ENCODE measurements at places on chromosomes 4 and X.

GRCh38 chr4:138693526-138693925, 322.1 kb upstream of the NOCT start:
- no peak for DNase-seq

DNA sequence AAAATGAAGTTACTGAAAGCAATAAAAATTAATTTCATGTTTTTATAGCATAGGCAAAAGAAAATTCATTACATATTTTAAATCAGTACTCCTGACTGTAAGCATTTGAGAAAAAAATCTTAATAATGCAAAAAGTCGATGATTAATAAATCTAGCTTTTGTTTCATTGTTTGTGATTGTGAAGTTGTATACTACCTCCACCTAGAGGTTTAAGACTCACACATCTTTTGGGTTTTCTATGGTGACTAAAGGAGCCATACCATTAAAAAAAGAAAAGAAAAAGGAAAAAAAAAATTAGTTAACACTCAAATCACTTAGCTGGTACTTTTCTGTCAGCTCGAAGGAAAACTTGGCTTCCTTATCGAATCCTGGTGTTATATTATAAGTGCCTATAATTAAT, 2.0 kb downstream of the GABRA2 start:
- no peak for DNase-seq

DNA sequence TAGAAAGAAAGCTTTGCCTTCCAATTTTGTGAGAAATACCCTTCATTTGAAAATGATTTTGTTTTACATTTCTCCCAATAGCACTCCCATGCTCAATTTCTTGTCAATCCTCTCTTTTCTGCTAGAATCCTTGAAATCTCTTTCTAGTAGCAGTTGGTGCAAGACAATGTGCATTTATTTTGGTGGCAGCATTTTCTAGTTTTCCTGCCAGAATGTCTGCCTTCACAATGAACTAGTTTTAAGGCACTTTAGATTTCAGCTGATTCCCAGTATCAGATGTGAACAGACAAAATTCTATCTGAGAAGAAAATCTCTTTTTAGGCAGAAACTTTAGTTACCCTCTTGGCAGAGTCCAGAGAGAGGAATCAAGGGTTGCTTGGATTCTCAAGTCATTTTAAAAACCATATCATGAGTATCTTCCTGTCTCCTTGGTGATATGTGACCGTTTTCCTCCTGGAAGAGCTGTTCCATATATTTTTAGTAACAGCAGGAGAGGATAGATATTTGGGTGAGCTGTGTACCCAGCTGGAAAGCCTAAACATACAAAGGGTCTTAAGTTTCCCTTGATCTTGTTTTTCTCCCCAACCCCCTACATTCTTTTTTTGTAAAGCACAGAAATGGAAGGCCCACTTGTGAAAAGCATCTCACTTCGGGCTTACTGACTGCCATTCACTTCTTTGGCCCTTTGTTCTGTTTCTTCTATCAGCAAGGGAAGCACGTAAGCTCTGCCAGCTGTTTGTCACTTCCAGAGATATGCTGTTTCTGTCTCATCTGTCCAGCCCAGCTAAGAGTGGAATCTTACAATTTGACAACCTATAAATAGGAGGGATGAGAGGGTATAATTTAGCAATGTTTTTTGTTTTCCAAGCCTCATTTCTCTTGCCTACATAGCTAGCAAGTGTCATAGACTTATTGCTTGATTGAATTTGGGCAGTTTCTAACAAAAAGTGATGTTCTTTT, 38.7 kb downstream of the TSPAN7 start:
- DNase-seq, result no peak

DNA sequence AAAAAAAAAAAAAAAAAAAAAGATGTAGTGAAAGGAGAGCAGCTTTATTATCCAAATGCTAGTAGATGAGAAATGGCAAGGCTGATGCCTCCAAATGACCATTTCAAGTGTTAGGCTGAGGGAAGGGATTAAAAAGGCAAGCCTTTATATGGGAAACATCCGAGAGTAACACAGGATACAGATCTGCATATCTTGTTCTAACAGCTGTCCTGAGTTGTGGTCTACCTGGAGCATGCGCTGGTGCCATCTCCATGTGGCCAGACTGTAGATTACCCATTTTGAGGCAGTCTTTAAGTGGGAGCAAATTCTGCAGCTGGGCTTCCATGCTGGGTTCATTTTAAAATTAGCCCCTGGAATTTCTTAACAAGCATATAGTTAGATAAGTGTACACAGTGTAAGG, 26.0 kb upstream of the ELF2 start:
- no peak for DNase-seq

DNA sequence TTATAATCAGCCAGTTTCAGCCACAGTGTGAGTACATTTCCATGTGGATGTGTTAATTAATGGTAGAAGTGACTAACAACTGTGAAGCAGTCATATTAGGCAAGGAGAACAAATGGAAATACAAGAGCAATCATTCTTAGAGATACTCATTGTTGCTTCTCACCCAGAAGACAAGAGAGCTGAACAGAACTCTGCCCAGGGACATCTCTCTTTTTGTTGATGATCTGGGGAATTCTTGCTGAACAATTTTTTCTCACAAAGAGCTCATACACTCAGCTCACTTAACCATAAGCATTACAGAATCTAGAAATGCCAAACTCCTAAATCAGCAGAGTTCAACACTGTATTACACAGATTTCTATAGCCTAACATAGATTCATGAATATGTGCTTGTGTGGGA, 150.1 kb downstream of the COMMD8 start:
- DNase-seq, result no peak

DNA sequence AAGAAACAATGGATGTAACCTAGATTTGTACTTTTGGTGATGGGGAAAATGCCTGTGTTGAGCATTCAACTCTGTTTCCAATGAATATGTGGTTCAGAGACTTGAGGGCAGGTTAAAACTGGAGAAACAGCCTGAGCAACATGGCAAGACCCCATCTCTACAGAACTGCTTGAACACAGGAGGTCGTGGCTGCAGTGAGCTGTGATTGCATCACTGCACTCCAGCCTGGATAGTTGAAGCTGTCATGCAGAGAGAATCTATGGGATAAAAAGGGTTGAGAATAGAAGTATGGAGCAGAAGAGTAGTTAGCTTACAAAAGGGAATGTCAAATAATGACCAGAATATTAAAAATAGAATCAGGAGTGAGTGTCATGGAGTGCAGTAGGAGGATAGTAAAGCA, 134.8 kb upstream of the PDE5A start:
- no peak for DNase-seq

- no peak for DNase-seq
Measured at GRCh38 chr4:65367306-65367705, 303.0 kb downstream of the EPHA5 start.

DNA sequence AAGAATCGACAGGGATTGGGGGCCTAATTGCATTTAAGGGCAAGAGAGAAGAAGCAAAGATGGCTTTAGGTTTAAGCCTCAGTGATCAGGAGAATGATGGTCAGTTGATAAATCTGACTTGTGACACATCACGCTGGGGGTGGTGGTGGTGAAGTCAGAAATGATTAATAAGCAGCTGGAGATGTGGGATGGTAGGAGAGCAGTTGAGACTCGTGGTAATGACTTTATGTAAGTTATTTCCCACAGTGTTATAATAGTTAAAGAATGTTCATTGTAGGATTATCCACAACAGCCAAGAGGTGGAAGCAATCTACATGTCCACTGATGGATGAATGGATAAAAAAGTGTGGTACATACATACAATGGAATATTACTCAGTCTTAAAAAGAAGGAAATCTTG, 178.9 kb upstream of the GPC4 start:
- DNase-seq, result peak; percentile 43

DNA sequence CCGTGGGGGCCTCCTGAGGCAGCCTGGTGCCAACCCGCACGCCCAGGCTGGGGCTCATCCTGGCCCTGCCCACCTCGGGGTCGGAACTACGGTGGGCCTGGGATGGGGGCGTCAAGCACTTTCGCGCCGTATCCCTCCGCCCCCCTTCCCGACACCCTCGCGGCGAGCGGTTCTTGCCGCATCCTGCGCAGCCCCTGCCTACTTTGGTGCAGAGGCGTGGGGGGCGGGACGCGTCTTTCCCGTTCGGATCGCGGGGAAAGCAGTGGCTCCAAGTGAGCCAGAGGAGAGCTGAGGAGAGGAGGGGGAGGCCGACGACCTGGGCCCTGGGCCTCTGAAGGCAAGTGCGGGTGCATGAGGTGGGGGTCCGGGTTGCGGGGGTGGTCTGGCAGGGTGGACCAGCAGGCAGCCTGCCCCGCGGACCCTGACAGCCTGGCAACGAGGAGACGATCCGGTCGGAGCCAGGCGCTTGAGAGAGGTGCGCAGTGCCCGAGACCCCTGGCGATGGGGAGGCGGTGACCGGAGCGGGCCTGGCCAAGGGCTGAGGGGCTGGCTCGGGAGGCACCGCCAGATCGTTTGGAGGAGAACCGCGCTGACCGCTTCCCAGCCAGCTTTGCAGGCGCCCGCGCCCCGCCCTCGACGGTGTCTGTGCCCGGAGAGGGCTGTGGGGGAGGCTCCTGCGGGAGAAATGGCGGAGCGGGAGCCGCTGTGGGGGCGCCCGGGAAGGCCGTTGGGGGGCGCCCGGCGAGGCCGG, at the start of gene GPRASP2:
Gene GPRASP2 (plus strand): TSS at position 233 of the 751 bp plus-strand sequence. CDS start 2,422 bp downstream, outside the sequence.
- DNase-seq, result no peak

GRCh38 chr4:4195354-4195753, 31.4 kb downstream of the OTOP1 start:
- DNase-seq, result no peak

GRCh38 chr4:135917011-135917410, 1615.3 kb downstream of the PCDH18 start:
- DNase-seq, result no peak

- DNase-seq, result no peak
Measured at GRCh38 chr4:76301775-76302162, 4.8 kb upstream of the STBD1 start.

DNA sequence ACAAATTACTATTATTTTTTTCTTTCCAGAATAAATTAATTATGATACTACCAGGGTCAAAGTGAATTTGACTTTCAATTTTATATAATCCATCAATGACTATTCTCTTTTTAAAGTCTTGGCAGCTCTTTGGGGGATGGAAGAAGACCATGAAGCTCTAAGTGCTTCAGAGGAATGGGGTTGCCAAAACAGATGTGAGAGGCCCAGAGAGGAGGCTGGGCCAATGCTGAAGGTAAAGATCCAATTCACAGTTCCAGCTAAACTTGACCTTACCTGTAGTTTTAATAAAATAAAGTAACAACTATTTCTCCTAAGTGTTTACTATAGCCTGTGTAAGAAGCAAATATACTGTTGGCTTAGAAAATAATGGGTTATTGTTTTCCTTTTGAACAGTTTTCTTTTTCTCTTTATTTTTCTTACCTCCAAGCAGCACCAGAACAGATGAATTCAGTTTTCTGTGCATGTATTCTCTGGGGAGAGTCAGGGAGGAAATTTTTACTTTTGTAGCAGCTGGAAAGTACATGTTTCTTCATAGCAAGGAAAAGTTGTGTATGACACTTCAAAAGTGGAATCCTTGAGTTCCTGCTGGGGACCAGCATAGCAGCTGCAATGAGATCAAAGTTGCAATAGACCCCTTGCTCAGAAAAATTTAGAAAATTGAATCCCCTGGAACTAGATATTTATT, 104.9 kb downstream of the CEP44 start:
- no peak for DNase-seq

- no peak for DNase-seq
Measured at GRCh38 chrX:37076983-37077382, 68.8 kb downstream of the FAM47C start.

DNA sequence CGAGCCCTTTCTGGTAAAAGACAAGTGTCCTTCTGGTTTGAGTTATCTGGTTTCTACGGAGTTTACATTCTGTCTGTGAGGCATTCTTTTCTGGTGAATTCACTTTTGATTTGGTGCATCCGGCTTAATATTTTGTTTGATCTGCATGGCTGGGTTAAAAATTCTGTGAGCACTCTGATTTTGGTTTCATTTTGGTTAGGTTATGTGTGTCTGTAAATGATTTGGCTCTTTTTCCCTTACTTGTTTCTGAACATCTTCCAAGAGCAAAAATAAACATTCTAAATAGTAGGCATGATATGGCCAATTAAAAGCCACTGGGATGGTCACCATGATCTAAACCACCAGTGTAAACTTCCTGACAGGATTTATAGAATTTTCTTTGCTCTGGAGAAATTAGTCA, 85.7 kb upstream of the PTPN13 start:
- no peak for DNase-seq

- DNase-seq, result peak; percentile 20
Measured at GRCh38 chr4:121900132-121900983, 30.1 kb upstream of the BBS7 start.

DNA sequence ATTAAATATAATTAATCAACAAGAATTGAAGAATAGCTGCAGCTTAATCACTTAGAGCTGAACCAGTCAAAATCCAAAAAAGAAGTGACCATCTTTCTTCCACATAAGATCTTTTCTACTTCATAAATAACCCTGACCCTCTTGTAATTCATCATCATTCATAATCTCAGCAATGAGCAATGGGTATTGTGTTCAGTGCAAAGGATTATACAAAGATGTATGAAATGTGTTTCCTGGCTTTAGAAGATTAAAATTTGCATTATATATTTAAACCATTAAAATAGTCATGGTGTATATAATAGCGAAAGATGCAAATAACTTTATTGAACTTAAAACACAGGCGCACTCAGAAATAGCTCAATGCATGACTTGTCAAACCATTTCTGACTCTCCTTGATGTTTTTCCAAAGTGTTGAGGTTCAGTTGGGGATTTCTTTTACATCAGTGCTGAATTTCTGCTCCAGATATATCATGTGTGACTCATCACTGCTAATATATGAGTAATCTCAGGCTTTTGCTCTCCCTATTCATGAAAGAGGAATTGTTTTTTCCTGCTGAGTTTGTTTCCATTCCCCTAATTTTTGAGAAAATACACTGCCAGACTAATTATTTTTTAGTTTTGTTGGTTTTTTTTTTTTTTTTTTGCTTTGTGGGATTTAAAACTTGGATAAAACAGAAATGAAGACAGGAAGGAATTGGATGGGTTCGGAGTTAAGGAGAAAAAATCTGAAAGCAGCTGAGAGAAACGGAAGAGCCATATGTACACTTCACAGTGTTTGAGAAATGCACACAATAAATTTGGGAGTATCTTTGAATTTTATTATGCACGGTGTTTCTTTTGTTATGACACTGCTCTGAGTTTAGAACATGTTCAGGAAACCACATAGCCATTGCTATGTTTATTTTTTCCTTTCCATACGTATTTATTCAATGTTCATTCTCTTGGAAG, 290.1 kb upstream of the PCDH7 start:
- no peak for DNase-seq

DNA sequence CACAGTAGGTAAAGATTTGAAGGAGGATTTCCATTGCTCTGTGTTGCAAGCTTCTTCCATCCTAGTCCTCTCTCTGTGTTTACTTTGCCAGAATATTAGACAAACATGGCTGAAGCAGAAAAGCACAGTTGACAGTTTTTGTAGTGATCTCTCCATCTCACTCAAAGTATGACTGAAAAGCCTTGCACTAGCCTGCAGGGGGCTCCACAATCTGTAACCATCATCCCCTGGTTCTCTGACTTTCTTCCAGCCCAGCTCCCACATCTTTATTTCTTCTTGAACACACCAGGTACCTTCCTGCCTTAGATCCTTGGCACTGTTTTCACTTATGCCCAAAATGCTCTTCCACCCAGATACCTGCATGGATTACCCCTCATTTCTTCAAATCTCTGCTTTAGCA, 34.1 kb upstream of the HHIP start:
- no peak for DNase-seq

GRCh38 chr4:178917756-178918155, 1475.5 kb upstream of the AGA start:
- no peak for DNase-seq

- DNase-seq, result no peak
Measured at GRCh38 chr4:26056406-26056805, 142.4 kb downstream of the SMIM20 start.

Measured in epithelial cell of proximal tubule (primary cell).